ENCODE measurements at places on chromosomes 3 and 15.

GRCh38 chr3:189806171-189806951 is 175.2 kb downstream of the TP63 start:
- DNase-seq, result no peak

DNA sequence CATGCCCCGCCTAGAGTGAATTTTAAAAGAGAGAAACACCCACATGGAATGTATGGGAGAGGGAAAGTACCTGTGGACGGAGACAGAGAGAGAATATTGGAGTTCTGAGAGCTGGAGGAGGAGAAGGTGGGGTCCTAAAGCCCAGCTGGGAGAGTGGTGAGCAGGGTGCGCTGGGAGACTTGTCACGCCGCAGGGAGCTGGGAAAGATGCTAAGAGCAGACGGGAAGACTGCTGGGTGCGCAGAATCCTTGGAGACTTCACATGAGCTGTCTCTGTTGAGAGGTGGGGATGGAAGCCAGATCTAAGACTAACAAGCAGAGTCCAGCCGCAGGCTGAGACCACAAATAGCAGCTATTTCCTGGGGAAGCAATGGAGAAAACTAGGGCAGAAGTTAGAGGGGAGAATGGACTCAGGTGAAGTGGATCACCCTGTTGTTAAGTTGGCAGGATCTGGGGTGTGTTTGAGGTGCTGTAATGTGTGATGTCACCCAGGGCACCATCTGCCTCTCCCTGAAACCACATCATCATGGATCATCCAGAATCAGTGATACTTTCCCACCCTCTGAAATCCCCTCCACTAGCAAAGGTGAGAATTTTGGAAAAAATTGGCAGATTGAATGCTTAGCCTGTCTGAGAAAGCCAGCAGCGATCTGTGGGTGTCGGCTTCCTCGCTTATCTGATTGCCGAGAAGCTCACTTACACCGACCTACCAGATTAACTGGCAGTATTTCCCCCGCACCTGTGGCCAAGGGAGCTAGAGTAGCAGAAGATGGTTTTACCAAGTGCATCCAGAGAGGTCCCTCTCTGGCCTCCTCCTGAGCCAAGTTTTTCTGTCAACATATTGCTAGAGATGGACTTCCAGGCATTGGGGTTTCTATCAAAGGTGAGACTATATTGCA is 174.8 kb upstream of the BHLHE40 start:
- no peak for DNase-seq

DNA sequence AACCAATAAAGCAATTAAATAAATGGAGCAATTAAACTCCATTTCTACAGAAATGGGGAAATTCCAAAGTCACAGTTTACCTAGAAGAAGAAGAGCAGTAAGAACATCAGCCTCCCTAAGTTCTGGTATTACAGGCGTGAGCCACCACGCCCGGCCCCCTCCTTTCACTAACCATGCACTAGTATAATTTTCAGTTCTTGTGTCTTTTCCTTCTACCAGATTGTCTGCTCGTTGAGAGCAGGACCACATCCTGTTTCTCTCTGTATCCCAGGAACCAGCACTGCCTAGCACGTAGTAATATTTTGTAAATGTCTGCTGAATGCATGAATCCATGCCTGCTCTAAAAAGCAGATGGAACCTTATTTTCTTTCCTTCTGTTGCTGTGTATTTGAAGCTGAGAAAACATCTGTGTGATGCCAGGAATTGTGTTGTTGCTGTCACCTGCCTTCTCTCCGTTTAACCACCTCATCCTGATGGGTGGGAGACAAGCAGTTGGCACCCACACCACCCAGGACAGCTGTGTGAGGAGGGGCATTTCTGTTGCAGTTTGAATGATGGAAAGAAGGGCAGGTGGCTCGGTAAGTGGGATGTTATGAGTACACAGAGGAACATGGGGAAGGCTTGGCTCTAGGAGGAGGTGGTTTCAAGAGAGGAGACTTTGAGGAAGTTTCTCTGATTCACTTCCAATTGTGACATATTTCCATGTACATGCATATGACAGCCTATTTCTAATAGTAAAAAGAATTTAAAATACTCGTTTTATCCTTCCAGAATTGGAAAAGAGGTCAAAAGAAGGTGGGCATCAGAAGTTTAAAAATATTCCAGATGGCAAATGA is 30.1 kb downstream of the PXYLP1 start:
- DNase-seq, result no peak

- DNase-seq, result no peak
Measured at GRCh38 chr3:63872135-63872924, 8.7 kb downstream of the ATXN7 start.

DNA sequence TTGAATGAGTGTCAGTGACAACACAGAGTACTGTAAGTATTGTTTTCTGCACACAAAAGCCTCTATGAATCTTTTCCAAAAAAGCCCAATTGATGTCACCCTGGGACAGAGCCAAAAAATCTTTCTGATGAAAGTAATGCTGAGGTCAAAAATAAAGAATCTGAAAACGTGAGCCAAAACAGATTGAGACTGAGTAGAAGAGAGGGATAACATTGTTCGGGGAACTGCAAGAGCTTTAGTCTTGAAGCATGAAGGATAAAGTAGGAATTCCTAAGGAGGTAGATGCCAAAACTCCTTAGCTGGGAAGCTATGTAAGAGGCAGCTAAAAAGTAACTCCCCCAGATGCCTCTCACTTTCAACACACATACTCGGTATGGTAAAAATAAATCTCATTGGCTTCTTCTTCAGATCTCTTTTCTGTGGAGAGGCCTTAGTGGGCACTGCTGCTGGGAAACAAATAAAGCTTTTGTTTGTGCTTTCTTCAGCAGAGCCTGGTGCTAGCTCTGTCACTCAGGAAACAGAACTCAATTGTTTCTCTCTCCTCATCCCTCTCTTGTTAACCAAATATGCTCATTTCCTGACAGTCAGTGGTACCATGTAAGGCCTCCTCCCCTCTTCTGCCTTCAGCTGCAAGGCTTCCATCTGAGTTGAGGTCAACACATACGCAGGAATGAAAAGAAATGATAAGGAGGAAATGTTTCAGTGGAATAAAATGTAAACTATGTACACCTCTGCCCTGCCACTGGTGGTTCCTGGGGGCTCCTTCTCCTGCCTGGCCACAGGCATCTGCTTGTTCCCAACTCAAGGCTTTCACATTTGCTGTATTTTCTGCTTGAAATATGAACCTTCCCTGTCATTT is 58.1 kb downstream of the CD200 start:
- no peak for DNase-seq

DNA sequence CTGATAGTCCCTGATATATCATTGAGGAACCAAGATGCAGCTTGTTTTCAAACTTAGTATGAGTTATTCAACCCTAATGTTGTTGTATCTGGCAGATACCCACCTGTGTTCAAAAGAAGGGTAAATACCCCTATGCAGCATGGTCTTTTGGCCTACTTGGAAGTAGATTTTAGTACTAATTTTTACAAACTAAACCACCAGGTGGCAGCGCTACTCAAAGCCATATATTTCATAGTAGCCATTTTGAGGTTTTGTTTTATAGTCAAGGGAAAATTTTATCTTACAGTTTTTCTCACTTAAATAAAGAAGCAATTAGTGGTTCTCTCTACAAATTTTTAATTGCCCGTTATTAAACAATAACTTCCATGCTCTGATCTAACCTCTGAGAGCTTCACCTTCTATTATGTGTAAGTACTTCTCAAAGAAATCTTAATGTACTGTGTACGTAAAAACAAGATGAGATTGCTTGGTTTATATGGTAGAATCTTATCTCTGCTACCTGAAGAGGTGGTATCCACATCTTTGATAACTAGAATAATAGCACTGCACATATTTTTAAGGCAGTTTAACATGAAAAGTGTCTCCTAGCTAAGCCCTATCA is 31.5 kb upstream of the MLF1 start:
- DNase-seq, result no peak

DNA sequence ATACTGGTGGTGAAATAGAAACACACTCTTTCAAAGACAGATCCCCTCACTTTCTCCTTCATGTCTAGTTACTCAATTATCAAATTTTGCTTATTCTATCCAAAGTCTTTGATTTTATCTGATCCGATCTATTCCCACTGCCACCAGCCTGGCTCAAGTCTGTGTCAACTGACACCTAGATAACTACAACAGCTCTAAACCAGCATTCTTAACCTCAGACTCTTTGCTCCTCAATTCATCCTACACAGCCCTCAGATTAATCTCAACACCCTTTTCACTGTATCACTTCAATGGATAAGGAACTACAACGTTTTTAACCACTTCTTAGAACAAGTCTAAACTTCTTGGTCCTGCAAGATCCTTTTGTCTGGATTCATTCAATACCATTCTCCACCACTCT is 9.1 kb downstream of the KPNA1 start:
- no peak for DNase-seq

DNA sequence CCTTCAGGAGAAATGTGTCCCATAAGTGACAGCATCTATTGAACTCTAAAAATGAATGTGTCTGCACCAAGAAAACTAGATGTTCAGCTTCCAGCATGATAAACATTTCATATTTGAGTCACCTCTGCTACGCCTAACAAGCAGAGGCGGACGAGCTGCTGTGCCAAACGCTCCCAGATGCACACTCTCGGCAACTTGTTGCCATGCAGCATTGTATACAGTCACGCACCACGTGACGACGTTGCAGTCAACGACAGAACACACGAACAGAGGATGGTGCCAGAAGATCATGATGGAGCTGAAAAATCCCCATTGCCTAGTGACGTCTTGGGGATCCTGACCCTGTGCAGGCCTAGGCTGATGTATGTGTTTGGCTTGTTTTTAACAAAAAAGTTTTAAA is 137.5 kb downstream of the XXYLT1 start:
- peak; percentile 14 for DNase-seq

DNA sequence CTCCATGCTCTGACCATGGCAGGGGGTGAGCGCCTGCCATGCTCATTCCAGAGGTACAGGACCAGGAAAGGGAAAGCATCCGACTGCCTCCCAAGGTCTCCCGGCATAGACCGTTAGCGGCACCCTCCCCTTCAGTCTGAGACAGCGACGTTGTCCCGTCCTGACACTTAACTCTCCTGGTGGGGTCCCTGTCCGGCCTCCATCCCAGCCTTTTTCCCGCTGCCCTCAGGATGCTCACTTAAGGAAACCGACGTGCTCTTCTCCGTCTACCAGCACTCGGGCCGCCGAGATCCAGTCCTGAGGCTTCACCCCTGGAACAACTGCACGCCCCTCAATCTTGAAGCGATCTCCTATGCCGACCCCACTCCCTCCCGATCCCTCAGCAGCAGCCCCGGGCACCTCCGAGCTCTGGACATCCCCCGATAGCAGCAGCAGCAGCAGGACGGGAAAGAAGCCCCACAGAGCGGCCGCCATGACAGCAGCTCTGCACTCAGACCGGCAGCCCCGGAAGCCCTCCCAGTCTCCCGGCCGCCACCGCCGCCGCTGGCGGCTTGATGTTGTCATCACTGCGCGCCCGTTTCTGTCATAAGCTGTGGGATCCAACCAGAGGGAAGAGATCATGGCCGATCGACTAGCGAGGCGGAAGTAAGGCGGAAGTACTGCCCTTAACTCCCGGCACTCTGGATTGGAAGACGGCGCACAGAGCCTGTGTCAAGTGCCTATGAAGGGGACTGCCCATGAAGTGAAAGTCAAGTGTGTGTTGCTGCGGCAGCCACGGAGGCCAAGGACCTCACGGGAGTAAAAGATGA is at the start of the genes EMC7 and PGBD4:
TSS of gene EMC7 (minus strand) at position 497 of the 809 bp plus-strand sequence. CDS start at position 474, 23 bp downstream.
TSS of gene PGBD4 (plus strand) at position 718 of the 809 bp plus-strand sequence. CDS start 449 bp downstream, outside the sequence.
- DNase-seq, result peak; percentile 98

GRCh38 chr15:78420766-78421165 is 17.2 kb upstream of the IREB2 start:
- DNase-seq, result no peak

- DNase-seq, result no peak
Measured at GRCh38 chr3:148742118-148742517, 44.4 kb downstream of the AGTR1 start.

GRCh38 chr3:50423543-50423942 is 64.2 kb upstream of the TMEM115 start:
- no peak for DNase-seq

DNA sequence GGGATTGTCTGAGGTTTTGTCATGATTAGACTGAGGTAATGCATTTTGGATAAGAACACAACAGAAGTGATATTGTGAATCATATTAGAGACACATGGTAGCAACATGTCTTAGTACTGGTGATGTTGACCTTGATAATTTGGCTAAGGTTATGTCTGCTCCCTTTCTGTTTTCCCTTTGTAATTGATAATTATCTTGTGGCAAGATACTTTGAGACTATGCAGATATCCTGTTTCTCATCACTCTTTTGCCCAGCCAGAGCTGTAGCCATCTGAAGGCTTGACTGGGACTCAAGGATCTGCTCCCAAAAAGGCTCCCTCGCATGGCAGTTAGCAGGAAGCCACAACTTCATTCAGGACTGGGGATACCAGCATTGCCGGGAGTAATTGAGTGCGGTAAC is 35.3 kb upstream of the LARS2 start:
- no peak for DNase-seq

DNA sequence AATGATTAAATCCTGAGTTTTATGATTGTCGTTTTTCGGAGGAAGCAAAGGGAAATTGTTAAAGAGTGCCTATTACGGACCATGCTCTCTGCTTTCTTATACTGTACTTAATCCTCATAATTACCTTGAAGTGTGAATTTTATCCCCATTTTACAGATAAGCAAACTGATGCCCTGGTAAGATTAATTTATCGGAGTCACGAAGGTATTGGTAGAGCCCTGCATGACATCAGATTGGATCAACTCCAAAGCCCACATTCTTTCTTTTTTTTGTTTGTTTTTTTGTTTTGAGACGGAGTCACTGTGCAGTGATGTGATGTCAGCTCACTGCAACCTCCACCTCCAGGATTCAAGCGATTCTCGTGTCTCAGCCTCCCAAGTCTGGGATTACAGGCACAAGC is 1.6 kb upstream of the GNB4 start:
- DNase-seq, result no peak

GRCh38 chr3:174083706-174084105 is 686.2 kb downstream of the NLGN1 start:
- no peak for DNase-seq

GRCh38 chr3:10023587-10024310 is 2.5 kb upstream of the FANCD2 start:
- no peak for DNase-seq

- no peak for DNase-seq
Measured at GRCh38 chr3:149080011-149080698, 6.2 kb downstream of the HLTF start.

DNA sequence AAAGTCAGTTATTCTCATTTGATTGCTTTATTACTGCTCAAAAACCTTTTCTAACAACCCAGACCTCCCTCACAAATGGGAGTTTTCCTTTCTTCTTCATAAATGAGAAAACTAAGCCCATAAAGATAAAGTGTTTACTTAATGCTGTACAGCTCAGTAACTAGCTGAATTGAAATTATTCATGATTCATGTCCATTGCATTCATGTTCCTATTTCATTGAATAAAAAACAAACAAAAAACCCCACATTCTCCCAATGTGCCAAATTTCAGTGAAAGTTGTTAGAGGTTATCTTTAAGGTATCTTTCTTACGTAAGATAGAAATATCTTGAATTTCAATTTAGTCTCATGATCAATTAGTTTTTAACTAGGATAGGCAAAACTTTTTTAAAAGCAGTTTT is 2.8 kb downstream of the PLSCR2 start:
- no peak for DNase-seq

GRCh38 chr3:59473636-59474035 is 423.8 kb upstream of the CFAP20DC start:
- no peak for DNase-seq
